ENCODE measurements at places on chromosomes 6 and 20. TPM values are rescaled to one million over a fixed set of nuclear protein-coding genes. Genes with fewer than 3 reads are reported as not detected.

The GSTA2 gene
- total RNA-seq, result not detected

The DST gene
- 6.2 TPM for total RNA-seq

The WFDC5 gene
- not detected for total RNA-seq

GRCh38 chr6:161676586-161676985 is 402.7 kb upstream of the AGPAT4 start:
- no peak overlapping the region for H3K4me3 ChIP-seq
- DNase-seq, result no peak
- H3K36me3 ChIP-seq, result no peaks in the 10 kb centered on the region

DNA sequence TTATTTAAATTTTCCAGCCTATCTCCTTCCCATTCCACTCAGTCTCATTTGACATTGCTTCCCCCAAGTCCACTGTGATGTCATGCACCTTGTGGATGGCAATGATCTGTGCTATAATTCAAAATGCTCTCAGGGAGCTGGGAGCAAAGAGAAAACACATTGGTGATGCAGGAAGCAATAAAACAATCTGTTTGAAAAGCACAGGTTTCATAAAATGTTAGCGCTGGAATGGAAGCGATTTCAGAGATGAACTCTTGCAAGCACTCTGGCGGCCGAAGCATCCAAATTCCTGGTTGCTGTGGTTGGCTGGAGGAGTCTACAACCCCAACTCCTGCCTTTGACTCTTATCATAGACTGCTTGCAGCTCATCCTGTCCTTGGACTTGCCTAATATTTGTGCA is 167.0 kb downstream of the GMPR start:
- no peak for DNase-seq
- peaks cover 12% of the 10 kb centered on the region for H3K36me3 ChIP-seq
- no peak overlapping the region for H3K27ac ChIP-seq
- H3K4me1 ChIP-seq, result peaks cover 46% of the 10 kb centered on the region

GRCh38 chr6:98056955-98057354 is 773.9 kb upstream of the MMS22L start:
- no peaks in the 10 kb centered on the region for H3K27me3 ChIP-seq
- no peak overlapping the region for H3K4me3 ChIP-seq
- no peaks in the 10 kb centered on the region for H3K4me1 ChIP-seq
- DNase-seq, result no peak
- no peak overlapping the region for H3K27ac ChIP-seq
